DMS 273 treated with DMSO at 0.1 percent for 48 hours (cell line): ENCODE measurements at places on chromosomes 7 and 10.

- no peak for DNase-seq
Observed at GRCh38 chr7:127396184-127396583, 3.7 kb upstream of the ZNF800 start.

DNA sequence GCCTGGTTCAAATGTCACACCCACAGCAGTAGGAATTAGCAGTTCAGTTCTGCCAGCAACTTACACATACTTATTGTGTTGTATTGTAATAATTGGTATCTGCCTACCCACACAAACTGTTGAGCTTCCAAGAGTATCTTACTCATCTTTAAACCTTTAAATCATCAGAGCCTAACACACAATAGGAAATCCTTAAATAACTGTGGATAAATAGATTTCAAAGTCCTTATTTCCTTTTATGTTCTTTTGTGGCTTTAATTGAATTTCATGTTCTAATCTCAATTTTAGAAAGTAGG, 3.9 kb downstream of the CASD1 start:
- no peak for DNase-seq

- DNase-seq: no peak
Observed at GRCh38 chr10:71809628-71810027, 36.3 kb upstream of the VSIR start.

DNA sequence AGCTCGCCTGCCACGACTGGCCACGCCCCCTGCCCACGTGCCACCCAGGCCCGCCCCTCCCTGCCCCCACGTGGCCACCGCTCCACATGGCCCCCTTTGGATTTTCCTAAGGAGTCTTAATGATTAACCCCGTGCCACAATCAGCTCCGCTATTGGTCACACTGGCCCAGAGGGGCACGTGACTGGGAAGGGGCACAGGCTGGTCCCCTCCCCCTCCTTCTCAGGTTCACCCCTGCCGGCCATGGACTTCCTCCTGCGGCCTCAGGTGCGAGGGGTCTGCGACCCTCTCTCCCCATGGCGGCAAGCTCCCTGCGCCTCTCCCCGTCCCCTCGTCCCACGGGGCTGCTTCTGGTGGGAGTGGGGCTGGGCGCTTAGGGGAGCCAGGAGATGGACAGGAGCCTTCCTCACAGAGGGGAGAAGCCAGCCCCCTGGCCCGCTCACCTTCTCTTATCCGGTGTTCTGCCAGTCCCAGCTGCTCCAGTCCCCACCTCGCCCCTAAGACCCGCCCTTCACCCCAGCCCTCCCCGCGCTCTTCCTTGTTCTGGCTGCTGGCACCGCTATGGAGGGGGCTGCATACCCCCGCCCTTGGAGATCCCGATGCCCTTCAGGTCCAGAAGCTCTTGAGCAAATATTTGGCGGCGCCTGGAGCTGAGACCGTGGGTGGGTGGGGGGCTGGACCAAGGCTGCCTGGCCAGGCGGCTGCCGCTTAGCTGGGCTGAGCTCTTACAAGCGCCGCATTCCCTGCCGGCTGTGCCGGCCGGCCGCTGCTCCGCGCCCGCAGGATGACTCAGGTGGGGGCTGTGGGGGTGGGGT, 3.2 kb downstream of the SLC4A2 start:
- DNase-seq: no peak

- DNase-seq: no peak
Observed at GRCh38 chr7:145909991-145910513, 206.5 kb upstream of the CNTNAP2 start.

DNA sequence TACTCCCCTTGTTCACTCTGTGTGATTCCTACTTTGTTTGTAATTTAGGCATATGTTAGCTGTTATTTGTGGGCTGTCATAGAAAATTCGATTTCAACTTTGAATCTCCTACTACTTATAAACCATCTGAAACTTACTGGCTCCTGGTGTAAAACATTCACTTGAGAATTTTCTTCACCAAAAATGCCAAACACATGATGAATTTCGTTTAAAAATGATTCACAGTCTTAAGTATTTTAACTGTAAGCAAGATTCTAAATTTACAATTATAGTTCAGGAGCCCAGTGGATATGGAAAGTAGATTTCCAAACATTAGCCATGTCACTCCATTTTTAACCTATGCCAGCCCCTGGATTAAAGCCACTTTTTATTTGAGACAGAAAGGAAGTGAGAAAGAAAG, 3.1 kb downstream of the CPED1 start:
- no peak for DNase-seq

DNA sequence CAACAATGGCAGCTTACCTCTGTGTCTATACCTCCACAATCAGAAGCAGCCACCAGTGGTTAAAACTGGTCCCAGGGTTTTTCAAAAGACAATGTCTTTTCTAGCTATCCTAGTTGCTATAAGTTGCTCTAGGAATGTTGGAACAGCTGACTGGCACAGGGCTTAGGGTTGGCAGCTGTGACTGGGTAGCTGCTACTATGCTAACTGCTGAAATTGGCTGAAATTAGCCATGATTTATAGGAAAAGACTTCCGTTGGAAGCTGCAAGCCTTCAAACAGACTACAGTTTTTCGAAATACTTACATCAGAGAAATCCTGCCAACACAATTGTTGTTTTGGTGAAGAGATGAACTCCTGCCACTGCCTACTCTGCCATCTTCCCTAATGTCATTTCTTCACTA, 102.3 kb downstream of the MKX start:
- no peak for DNase-seq

DNA sequence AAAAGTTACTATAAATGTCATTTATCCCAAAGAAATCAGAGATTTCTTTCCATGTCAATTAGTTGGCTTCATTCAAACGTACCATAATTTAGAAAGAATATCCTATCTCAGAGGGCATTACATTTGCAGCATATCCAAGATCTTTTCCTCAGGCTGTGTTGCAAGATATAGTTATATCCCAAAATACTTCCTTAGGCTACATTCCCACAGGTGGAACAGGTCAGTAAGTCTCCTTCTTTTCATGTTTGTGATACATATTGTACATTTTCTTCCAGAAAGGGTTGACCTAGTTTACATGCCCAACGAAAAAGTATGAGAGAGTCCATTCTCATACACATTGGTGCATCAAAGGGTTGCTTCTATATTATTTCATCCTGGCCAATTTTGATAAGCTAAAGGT, 26.9 kb upstream of the VWA2 start:
- DNase-seq: no peak

DNA sequence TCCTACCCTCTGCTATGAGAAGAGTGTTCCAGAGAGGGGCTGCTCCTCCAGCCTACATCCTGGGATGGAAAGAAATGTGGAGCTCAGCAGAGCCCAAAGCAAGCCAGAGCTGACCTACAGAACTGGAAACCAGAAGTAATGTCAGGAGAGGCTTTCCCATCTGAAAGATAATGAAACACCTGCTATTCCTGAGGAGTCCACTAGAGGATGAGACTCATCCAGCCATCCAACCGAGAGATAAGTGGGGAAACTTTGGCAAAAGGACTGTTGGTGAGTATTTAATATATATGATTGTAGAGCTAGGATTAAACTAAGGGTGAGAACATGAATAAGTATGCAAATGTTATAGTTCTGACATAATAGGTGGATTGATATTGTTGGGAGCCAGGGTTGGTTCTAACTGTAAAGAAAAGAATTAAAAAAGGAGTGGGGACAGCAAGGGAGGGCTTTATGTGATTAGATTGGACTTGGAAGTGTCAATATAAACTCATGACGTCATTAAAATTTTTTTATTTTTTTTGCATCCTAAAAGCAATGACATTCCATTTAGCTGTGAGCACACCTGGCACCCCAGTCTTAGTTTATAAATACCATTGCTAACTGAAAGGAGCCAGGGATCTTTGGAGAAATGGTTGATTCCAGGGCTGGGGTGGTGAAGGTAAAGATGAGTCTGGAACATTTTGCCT, 312.8 kb upstream of the NFE2L3 start:
- peak; percentile 11 for DNase-seq

GRCh38 chr10:79424221-79425073, 21.0 kb downstream of the ZCCHC24 start:
- DNase-seq: no peak

GRCh38 chr7:30646154-30646553, 36.1 kb downstream of the CRHR2 start:
- no peak for DNase-seq

- no peak for DNase-seq
Observed at GRCh38 chr10:60351191-60351853, 38.4 kb downstream of the ANK3 start.

GRCh38 chr10:101774589-101775272, 1.2 kb downstream of the FGF8 start:
- no peak for DNase-seq

- no peak for DNase-seq
Observed at GRCh38 chr10:93796167-93796566, 38.4 kb downstream of the LGI1 start.

GRCh38 chr7:151497306-151497871, 22.3 kb downstream of the RHEB start:
- DNase-seq: no peak
